T-cell (primary cell): ENCODE measurements at places on chromosomes 1 and 21.

GRCh38 chr21:16587141-16587581 is 857.4 kb downstream of the USP25 start:
- no peak for DNase-seq

DNA sequence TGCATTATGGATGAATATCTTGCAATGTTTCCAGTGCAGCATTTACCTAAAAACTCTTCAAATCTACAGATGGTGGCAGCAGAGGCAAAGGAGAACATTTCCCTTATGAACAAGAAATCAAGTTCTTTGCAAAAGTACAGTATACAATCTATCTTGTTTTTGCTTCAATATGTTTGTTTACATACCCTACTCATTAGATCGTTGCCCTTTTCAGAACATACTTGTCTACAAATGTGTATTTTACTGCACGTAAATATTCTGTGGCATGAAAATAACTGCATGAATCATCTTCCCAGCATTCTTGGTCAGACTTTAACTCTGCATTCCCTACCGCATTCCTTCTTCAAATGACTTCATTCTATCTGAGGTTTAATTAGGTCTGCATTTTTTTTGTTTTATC is 212.7 kb downstream of the ZP4 start:
- no peak for DNase-seq

DNA sequence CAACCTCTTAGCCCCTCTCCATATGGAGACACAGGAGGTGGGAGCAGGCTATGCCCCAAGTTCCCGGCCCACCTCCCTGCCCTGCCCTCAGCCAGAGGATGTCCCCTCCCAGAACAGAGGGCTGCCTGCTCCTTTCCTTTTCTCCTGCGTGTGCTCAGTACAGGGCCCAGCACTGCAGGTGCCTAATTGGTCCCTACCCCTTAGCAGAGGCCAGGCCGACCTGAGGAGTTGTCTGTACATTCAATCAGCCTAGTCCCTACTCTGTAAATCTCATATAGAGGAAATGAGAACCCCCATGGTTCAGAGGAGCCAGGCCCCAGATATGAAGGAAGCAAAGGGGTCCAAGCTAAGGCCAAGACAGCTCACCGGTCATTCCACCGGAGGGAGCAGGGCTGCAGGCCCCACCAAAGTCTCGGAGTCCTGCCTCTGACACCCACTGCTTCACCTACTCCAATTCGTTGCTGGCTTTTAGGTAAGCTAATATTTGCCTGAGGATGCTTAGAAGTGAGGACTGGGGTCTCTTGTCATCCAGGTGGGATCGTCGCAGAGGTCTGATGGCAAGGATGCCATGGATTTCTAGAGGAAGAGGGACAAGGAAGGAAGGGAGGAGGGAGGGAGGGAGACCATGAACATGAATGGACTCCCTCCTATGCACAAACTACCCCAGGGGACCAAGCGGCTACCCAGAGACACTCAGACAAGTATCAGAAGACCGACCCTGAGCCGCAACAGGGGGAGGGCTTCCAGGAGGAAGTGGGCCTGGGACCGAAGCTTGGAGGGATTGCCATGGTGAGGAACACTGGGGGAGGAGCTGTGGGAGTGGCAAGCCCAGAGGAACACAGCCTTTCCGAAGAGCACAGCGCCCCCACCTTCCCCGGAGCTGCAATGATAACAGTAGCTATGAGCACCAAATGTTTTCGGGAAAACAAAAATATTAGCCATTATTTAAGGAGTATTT is 30.4 kb upstream of the FOXO6 start:
- no peak for DNase-seq

DNA sequence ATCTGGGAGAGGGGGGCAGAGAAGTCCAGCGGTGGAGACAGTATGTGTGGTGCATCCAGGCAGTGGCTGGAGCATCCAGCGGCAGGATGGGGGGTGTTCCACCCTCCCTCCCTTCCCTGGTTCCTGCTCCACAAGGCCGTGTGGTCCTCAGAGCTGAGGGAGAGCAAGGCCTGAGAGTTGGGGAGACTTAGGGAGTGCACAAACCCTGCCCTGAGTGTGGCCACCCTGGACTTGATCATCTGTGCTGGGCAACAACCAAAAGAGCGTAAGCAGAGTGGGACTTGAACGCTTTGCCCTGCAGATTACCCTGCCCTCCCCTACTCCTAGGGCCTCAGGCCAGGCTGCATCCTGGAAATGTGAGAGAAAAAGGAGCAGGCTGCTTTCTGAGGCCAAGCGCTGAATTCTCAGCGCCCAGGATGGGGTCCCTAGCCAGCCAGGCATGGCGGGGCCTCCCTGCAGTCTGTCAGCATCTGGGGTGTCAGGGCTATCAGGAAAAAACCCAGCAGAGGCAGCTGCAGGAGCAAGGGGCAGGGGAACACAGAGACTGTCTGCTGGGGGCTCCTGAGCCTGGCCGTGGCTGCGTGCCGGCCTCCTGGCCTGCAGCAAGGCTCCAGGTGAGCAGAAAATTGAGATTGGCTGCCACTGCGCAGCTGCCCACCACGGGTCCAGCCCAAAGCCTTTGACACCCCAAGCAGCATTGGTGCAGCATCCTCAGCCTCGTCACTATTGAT is 266.2 kb downstream of the NPHP4 start:
- no peak for DNase-seq

DNA sequence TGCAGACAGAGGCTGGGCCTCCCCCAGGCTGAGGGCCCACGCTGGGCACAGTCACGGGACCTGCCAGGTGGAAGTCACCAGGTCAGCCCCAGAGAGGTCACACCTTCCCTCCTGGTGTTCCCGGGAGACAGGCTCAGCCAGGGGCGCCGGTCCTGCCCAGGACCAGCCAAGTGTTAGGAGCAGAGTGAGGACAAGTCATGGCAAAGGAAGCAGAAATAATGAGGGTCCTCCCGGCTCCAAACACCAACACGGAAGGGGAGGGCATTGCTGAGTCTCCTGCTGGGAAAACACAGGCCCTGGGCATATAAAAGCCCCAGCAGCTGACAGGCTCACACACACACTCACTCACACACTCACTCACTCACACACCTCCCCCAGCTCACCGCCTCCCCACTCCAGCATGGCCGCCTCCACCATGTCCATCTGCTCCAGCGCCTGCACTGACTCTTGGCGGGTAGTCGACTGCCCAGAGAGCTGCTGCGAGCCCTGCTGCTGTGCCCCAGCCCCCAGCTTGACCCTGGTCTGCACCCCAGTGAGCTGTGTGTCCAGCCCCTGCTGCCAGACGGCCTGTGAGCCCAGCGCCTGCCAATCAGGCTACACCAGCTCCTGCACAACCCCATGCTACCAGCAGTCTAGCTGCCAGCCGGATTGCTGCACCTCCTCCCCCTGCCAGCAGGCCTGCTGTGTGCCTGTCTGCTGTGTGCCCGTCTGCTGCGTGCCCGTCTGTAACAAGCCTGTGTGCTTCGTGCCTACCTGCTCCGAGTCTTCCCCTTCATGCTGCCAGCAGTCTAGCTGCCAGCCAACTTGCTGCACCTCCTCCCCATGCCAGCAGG is at the start of gene KRTAP10-10:
Gene KRTAP10-10 (plus strand): TSS at position 339 of the 833 bp plus-strand sequence. CDS start 62 bp downstream, at position 401.
- no peak for DNase-seq

GRCh38 chr1:6392809-6393399 is 663 bp downstream of the ACOT7 start:
- no peak for DNase-seq

DNA sequence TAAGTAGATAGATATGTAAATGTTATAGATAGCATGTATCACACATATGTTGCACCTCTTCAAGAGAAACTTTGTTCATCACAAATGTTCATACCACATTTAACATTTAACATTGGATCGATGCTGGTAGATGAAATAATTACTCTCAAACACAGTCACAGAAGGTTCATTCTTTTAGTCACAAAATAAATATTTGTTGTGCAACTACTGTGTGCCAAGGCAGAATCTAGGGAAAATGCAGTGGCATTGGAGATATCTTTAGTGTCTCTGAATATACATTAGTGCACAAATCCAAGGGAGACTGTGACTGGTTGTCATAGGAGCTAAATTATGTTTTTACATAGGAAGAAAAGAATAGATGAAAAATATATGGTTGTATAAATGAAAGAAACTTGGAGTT is 535.7 kb downstream of the BRINP3 start:
- DNase-seq = no peak

DNA sequence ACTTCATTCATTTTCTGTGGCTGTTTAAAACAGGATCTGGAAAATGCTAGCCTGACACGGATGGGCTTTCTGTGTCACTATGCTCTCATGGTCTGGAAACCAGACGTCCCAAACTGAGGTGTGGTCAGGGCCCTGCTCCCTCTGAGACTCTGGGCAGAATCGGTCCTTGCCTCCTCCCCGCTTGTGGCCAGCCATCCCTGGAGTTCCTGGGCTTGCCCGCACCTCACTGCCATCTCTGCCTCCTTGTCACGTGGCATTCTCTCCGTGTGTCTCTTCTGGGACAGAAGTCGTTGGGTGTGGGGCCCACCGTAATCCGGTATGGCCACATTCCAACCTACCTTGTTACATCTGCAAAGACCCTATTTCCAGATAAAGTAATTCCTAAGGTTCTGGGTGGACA is 10.1 kb upstream of the ACTRT2 start:
- DNase-seq = no peak

DNA sequence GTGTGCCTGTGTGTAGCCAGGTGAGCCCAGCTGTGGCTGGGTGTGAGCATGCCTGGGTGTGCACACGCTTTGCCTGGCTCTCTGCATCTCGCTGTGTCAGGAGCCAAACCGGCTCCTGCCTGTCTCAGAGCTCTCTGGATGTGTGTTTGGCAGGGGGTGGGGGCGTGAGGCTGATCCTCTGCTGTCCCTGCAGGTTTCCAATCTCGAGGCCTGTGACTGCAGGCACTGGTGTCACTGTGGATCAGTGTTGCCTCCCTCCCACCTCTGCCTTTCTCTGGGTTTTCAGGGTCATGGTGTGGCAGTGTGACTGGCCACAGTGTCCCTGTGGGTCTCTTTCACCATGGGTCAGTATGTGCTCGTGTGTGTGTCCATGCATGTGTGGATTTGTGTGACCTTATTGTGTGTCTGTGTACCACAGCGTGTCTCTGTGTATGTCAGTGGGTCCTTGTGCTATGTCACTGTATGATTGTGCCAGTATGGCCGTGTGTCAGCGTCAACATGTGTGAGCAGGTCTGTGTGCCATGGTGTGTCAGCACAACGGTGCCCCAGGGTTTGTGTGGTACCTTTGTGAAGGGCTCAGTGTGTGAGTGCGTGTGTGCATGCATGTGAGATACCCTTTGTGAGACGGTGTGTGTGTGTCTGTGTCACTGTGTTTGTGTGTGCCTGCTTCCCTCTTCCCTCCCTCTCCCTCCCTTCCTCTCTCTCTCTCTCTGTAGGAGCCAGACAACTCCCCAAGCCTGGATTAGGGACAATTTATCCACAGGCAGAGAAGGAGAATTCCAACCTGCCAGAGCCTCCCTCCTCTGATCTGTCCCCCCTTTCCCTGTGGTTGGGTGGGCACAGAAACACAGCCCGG is 43.4 kb downstream of the AHDC1 start:
- DNase-seq = no peak
